AG08395 (cell line): ENCODE measurements at places on chromosomes 16 and 17.

DNA sequence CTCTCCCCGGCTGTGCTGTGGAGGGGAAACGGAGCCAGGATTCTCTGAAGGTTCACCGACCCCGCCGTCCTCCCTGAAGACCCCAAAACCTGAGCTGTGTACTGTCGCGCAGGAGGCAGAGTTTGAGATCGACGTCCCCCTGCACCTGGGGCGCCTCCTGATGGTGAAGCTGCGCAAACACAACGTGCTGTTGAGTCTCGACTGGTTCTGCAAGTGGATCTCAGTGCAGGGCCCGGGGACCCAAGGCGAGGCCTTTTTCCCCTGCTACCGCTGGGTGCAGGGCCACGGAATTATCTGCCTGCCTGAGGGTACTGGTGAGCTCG is 62.6 kb upstream of the TEKT1 start:
- no peak for DNase-seq

DNA sequence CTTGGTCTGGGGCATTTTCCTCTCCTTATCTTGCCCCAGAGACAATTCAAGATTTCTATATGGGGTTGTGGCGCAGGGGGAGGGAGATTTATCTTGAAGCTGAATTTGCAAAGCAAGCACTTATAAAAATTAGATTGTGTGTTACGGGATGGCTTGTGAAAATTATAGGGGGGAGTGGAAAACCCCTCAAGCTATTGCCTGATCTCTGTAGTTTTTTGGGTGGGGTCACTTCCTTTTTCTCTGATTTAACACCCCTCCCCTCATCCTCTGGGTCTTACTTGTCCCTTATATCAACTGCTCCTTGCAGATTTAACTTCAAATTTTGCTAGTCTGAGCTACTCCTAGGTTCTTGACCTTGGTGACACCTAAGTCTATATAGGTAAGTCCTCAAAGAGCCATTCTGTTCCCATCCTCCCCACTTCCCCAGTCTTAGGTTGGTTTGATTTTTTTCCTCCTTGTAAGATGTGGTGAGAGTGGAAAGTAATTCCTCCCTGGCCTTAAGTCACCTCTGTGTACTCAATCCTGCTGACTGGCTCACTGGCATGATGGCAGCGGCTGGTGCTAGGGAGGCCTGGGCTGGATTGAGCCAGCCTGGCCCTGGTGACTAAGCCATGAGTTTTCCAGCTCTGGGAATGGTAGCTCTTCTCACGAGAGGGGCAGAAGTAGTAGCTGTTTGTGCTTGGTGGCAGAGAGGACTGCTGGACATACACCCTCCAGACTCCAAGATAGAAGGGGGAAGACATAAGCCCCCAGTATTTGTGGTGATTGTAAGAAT is 2.3 kb downstream of the ARL4D start:
- peak; percentile 94 for DNase-seq

DNA sequence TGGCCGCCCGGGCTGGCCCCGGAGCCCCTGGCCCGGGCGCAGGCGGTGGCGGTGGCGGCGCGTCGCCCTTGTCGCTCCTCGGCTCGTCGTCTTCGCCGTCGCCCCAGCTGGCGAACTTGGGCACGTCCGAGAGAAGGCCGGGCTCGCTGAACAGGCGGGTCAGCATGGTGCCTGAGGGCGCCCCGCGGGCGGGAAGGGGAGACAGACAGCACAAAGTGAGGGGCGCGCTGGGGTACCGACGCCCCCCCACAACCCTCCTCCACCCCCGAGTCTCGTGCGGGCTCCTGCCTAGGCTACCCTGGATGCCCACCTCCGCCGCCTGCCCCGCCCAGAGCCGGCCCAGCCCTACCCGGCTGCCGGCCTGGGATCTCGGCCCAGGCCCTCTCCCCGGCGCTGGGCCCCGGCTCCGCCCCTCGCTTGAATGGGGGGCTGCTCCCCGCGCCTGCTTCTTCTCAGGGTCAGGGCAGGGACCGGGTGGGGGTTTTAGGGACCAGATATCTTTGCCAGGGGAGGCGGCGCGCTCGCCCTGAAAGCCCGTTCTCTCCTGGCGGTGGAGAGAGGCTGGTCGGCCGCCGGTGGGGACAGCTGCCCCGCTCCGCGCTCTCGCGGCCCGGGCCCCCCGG is 1.2 kb downstream of the NEUROD2 start:
- no peak for DNase-seq

DNA sequence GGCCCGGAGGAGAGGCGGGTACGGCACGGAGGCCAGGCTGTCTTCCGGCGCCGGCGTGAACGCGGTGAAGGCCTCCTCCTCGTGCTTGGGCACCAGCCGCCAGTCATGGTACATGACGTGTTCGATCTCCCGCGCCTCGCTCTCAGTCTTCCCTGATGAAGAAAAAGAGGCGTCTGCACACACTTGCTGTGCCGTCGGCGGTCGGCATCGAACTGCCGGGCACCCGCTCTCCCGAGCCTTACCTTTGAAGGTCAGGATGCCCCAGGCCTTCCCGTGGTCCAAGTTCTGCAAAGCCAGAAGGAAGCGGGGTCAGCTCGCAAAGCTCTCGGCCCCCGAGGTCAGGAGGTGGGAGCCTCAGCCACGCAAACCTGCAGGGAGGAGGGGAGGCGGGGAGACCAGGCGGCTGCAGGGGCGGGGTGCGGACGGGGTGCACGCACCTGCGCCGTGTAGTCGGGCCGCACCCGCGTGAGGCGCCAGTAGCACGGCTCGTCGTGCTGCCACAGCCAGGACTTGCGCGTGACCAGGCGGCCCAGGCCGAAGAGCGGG is at the start of gene EME2:
Gene EME2 (plus strand): TSS at position 449 of the 546 bp plus-strand sequence. CDS start 418 bp downstream, outside the sequence.
- DNase-seq, result no peak

DNA sequence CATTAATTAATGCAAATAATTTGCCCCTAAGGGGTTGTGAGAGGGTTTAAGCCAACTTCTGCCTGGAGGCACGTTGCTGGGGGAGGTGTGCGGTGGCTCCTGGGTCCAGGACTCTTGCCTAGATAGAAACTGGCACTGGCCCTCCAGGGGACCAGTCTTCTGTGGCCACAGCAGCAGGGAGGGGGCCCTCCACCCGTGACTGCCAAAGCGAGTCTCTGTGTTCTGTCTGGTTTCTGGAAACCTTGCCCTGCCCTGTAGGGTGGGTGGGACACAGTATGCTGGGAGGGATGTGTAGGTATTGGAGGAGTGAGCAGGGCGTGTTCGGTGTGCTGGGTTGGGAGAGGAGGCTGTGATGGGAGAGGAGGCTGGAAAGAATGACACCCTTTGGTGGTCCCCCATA is 78.8 kb downstream of the TBC1D16 start:
- DNase-seq, result no peak

GRCh38 chr17:77667478-77667877 is 291.0 kb upstream of the TNRC6C start:
- DNase-seq, result no peak

GRCh38 chr16:52460639-52461178 is 86.2 kb downstream of the TOX3 start:
- no peak for DNase-seq

DNA sequence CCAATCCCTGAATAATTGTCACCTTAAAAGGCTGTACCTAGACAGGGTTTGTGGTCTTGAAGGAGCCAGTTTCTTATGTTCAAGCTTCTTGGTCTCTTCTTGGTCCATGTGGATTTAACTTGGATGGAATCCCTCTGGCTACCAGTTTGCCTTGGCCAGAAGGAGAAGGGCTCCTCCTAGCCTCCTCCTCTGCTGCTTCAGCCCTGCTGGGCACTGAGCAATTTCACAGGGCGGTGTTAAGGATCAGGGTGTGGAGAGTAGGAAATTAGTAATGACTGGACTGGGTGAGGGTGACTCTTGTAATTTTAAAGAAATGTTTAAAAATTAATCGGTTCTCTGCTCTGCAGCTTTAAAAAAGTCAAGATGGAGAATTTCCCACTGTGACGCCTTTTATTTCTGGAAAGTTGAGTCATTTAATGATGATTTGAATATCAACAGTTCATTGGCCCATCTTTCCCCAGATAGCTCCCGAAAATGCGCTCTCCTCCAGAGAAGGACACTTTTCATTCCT is 96.4 kb downstream of the MSI2 start:
- no peak for DNase-seq

DNA sequence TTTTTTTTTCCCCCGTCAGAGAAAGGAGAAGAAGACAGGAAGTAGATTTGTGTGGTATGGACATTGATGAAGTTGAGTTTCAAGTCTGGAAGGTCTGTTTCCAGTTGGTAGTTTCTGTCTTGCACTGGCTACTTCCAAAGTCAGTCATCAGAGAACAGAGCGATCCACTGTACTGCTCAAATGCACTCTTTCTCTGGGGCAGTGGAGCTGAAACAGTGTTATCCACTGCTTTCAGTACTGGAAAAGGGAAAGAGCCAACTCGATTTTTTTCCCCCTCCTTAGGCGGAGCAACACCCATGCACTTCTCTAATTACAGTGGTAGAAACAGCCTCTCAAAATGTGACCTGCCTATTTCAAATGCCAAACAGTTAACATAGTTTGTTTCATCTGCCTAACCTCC is 7.4 kb downstream of the PRKCA start:
- DNase-seq, result no peak

- peak; percentile 80 for DNase-seq
Measured at GRCh38 chr17:45294506-45294905, 22.3 kb downstream of the MAP3K14 start.

GRCh38 chr17:72215490-72215889 is 94.7 kb downstream of the SOX9 start:
- DNase-seq, result no peak

GRCh38 chr16:11183951-11184350 is 72.1 kb downstream of the SOCS1 start:
- DNase-seq, result no peak

- DNase-seq, result no peak
Measured at GRCh38 chr16:71666928-71667707, 41.1 kb downstream of the MARVELD3 start.
